ENCODE measurements at places on chromosomes 2 and 18.

DNA sequence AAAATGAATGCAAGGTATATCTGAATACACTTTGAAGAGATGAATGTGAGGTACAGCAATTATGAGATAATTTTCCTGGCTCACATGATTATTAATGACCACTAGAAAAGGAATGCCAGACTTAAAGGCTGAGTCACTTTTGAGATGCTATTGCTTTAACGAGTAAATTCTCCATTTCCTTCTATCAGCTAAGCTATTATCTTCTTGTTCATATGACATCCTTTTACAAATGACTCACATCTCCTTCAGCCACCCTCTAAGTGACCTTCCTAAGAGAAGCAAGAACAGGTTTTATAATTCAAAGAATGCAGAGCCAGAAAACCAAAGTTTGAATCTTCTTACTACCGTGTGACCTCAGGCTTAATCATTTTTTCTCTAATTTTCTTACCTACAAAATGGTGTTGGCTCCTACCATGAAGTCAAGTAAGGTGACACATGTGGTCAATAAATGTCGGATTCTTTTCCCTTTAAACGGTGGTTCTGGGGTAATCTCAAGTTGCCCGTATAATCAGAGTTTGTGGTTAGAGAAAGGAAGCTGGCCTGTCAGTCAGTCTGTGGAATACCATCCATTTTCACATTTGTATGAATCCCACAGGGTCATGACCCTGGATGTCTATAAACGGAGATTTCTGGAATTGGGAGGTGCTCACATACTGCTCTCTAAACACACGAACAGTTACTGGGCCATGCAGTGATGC lies 184.0 kb upstream of the PID1 start:
- DNase-seq, result peak; percentile 43

- DNase-seq, result no peak
These were observed 176.0 kb downstream of the SMAD2 start for GRCh38 chr18:47754311-47755101.

DNA sequence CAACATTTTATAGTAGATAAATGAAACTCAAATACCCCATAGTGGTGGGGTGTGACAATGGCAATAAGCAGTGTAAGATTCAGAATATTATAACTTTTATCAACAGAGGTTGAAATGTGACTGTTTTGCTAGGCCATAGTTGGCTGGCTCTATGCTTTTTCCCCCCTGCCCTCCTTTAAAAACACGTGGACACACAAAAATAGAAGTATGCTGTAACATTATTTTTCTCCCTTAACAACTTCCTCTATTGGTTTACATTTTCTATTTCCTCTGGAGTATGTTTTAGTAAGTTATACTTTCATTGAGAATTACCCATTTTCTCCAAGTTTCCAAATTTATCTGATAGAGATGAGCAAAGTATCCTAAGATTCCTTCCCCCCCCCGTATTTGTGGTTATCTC lies 31.1 kb downstream of the NDUFAF7 start:
- DNase-seq, result no peak

GRCh38 chr2:65638443-65638842 lies 206.0 kb upstream of the SPRED2 start:
- DNase-seq, result no peak

DNA sequence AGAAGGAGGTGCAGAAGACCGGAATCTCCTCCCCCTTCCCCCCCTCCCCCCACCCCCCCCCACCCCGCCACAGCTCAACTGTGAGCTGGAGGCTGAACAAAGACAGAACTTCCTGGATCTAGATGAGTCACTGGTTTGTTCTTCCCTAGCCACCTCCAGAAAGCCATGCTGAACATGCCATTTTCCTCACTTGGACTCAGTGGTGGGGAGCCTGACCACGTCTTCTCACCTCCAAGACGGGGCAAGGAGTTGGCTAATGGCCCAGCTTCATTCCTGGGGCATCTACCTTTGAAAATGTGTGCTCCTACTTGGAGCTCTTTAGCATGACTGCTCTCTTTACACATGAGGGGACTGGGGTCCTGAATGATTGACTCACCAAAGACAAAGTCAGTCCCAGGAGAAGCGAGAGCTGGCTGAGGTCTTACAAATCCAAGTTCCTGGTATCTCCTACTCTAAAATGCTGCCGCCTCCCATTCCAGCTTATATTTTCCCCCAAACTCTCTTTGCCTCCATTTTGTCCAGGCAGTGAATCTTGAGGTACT lies 22.6 kb upstream of the FZD5 start:
- peak; percentile 47 for DNase-seq

DNA sequence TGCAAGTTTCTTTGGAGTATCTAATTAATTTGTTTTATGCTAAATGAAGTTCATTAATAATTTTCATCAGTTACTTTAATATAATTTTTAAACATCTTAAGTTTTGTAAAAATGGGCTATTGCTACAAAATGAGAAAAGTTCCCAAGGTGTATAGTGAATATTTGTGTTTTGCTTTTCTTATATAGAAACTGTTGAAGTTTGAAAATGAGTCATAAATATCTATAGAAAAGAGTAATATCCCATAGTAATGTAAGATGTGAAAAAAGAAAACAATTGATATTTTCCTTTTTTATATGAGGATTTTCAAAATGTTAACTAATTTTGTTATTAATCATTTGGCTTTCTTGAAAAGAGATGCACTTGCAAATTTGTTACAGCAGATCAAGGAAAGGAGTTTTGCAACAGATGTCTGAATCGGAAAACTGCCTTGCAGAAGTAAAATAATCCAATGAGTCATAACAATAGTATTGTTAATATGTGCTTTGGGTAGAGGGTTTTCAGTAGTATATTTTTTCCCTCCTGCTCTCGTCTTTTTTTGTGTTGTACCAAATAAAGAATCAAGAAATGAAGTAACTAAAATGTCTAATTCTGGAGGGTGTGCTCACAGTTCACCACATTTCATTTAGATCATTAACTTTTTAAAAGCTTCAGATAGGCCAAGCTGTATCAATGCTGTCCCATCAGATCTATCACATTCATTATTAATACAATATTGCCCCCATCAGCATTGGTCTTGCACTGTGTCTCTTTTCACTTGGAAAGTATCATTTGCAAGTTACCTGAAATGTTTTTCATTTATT lies 15.5 kb downstream of the DUSP19 start:
- DNase-seq, result no peak

GRCh38 chr2:181308766-181309515 lies 148.2 kb upstream of the ITGA4 start:
- DNase-seq, result no peak

- no peak for DNase-seq
These were observed 11.2 kb upstream of the MATN3 start for GRCh38 chr2:20023688-20024087.
